ENCODE measurements at places on chromosomes 7 and 10.

DNA sequence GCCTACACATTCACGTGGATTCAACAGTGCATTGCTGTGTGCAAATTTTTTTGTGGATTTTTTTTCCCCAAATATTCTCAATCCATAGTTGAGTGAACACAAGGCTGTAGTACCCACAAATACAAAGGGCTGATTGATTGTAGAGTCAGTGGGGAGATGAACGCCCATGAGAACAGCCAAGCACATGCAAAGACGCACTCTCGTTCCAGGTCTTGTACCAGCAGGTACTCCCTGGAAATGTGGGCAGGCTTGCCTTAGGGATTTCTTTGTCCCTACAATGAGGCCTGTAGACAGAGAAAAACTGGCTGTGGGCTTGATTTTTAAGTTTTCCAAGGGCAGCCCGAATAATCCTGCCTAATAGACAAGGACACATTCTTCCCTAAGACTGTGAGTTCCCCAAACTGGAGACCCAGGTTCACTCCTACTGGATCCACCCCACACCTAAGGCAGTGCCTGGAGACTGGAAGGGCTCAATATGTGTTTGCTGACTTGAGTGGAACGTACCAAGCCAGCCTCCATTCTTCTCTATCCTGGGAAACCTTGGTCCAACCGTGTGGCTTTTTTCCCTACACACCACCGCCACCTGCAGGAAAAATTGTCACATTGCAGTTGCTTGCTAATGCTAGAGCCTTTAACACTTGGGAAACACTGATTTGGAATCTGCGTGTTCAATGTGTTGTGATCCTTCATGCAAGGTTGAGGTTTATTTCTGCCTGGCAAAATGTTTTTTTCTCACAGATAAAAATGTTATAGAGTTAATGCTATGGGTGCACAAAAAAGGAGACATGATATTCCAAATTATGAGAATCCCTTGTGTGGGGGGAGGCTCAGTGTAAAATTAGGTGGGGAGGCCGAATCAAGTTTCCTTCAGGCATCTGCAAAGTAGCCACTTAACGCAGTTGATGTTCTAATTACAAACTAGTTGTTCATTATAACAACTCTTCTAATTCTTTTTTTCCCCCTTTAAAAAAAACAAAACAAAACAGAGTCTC is 49.3 kb downstream of the PPP1R17 start:
- no peak for DNase-seq

DNA sequence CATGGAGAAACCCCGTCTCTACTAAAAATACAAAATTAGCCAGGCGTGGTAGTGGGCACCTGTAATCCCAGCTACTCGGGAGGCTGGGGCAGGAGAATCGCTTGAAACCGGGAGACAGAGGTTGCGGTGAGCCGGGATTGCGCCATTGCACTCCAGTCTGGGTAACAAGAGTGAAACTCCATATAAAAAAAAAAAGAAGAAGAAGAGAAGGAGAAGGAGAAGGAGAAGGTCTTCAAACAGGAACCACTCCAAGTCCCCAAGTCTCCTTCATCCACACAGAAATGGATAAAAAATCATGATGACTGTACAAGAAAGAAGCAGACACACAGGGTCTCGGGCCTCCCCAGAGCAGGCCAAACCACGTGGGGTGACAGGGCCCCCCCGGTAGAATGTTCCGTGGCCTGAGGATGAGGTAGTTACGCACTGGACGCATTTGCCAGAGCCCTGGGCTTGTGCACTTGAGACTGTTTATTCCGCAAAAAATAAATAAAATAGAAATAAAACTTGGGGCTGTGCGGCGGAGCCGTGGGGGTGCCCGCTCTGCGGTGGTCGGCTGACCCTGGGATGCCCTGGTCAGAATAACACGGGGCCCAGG is 15.8 kb downstream of the VENTX start:
- no peak for DNase-seq

GRCh38 chr10:46553238-46554049 is 3.0 kb downstream of the GPRIN2 start:
- no peak for DNase-seq

- no peak for DNase-seq
These were observed 8.7 kb downstream of the ZKSCAN1 start for GRCh38 chr7:100024020-100024619.

Measured in stimulated activated CD8-positive, alpha-beta memory T cell treated with anti-CD3 and anti-CD28 coated beads, Interleukin-15, amount 100 ng/mL, for 1 hour (primary cell).